ENCODE measurements at places on chromosomes 11 and 22.

DNA sequence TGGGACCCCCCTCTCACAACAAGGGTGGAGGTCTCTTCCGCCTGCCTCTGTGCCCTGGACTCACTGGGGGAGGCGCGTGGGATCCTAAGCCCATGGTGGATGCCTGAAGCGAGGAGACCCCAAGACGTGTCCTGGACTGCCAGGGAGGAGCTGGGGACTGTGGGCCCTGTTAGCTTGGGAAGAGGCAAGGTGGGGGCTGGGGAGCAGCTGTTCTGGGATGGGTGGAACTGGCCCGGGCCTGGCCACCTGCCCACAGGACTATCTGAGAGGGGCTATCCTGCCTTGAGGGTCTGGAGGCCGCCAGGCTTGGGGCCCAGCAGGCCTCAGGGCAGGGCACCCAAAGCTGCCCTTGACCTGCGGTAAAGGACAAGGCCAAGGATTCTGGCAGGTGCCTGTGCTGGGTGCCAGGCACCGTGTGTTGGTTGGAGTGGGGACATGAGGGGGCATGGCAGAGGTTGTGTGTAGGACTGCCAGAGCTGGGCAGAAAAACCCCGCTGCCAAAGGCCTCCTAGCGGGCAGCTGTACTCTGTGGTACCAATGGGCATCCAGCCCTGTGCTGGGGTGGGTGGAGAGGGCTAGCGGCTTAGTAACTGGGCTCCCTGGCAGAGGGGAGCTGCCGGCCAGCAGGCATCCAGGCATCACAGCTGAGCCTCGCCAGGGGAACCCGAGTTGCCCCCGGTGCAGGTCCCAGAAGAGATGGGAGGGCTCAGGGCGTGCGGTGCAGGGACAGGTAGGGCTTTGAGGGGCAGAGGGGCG lies 670 bp downstream of the LSP1 start:
- no peak for DNase-seq

- no peak for DNase-seq
Measured at GRCh38 chr11:69509846-69510390, 28.5 kb downstream of the LINC01488 start.

DNA sequence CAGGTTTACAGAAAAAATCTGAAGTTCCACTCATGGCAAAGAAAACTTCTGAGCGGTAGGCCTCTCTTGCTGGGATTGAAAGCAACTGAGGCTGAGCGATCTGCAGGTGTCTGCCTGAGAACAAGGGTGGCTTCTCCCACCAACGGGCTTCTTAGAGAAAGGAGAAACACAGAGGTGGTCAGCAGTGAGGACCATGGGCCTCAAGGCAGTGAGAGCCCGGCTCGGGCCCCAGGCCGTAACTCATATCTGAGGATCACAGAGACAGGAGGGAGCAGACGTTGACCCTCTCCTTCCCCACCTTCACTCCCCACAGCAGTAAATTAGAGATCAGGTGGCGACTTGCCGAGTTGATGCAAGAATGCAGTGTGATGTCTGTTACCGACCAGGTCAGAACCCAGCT lies 50.9 kb upstream of the RTL6 start:
- no peak for DNase-seq

GRCh38 chr11:111378861-111379601 lies at the start of gene POU2AF1:
Gene POU2AF1, minus strand, starts transcription at chr11:111379275. Its CDS starts 98 bp downstream, at chr11:111379177.
- peak; percentile 47 for DNase-seq

- no peak for DNase-seq
Measured at GRCh38 chr11:34549271-34549670, 35.7 kb upstream of the ELF5 start.

- no peak for DNase-seq
Measured at GRCh38 chr22:26894766-26895485, 237.5 kb downstream of the MIAT start.

GRCh38 chr11:119284344-119285157 lies 32.4 kb downstream of the MCAM start:
- no peak for DNase-seq

DNA sequence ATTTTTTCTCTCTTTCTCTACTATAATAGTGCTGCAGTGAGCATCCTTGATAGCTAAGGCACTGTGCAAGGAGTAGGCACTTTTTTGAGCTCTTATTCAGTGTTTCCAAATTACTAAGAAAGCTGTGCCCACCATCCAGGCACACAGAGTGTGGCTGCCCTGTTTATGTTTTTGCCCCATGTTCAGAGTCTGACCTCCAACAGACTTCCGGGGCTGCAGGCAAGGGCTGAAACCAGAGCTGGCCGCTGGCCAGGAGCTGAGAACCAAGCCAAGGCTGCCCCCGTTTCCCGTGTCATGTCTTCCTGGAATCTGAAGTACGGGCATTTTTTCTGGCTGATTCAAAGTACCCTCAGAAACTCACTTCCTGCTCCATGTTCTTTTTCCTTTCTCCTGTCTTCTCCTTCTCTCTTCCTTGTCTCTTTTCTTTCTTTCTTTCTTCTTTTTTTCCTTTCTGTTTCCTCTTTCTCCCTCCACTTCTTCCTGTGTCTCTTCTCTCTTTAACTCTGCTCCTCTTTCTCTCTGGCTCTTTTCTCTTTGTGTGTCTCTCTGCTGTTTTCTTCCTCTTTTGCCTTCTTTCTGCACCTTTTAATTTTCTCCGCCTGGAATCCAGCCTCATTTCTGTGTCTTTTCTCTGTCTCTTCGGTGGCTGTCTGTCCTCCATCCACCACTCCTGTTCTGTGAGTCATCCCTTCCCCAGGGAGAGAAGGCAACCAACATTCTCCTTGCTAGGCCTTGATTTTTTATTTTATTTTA lies 17.0 kb upstream of the KCTD14 start:
- DNase-seq: no peak

DNA sequence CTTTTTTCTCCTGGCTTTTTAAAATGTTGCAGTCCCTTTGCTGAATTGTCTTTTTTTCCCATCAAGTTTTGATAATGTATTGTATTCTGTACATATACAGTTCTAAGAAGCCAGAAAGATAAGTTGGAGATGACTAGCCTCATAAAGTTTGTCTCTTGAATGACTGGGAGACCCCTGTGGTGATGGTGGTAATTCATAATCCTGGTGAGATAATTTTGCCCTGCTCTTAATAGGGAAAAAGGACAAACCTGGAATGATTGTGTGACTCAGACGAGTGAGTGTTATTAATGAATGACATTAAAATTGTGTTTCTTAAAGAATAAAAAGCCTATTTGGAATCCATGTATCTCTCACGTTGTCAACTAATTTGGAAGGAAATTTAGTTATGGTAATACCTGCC lies 1.2 kb downstream of the HIKESHI start:
- DNase-seq: no peak

GRCh38 chr11:12099132-12099873 lies 11.1 kb upstream of the MICAL2 start:
- DNase-seq: no peak

DNA sequence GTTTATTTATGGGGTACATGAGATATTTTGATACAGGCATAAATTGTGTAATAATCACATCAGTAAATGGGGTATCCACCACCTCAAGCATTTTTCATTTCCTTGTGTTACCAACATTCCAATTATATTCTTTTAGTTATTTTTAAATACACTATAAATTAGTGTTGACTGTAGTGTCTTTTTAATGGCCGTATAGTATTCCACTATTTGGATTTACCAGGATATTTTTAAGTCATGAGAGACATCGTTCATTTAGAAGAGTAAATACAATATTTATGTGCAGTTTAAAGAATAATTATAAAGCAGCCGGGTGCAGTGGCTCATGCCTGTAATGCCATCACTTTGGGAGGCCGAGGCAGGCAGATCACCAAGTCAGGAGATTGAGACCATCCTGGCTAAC lies 6.2 kb upstream of the SPI1 start:
- no peak for DNase-seq

DNA sequence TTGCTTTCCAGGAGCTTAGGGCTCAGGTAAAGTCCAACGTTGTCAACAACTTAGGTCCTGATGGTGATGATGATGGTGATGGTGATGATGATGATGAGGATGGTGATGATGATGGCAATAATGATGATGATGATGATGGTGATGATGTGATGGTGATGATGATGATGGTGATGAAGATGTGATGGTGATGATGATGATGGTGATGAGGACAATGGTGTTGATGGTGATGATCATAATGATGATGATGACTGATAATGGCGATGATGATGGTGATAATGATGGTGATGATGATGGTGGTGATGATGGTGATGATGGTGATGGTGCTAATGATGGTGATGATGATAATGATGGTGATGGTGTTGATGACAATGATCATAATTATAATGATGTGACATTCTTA lies 750.2 kb downstream of the TBC1D22A start:
- no peak for DNase-seq

GRCh38 chr11:15929371-15929901 lies 426.9 kb downstream of the SOX6 start:
- no peak for DNase-seq

DNA sequence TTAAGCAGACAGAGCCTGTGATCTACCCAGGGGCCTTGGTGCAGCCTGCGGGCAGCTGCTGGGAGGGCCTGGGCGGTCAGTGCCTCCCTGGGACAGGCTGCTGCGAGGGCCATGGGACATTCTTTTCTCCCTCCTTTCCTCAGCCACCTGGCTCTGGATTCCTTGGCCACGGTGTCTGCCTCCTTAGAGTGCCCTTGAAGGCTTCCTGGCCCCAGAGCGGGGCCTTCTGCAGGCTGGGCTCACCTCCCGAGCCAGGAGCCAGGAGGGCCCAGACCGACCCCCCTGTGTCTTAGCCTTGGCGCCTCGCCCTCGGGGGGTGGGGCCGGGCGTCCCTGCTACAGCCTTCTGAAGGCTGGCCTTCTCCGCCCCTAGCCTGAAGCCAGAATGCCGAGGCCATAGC lies 231.2 kb downstream of the TBC1D22A start:
- DNase-seq: no peak

GRCh38 chr11:102204174-102204573 lies 93.9 kb downstream of the YAP1 start:
- no peak for DNase-seq

DNA sequence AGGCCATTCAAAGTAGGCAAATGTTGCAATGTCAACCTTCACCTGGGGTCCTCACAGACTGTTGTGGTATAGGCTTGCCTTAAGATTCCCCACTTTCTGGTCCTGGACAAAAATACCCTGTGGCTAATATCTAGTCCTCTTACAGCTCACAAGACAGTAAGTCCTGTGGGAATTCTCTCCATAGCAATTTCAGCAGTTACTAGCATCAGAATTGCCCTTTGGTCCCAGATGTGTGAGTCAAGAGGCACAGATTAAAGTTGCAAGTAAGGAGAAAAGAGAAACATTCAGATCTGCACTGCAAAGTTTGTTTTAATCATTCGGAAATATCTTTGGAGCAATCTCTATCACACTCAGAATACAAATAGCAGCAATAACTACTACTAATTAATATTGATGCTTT lies 420.2 kb downstream of the NTM start:
- DNase-seq: no peak

- DNase-seq: no peak
Measured at GRCh38 chr11:47258317-47258902, 614 bp downstream of the NR1H3 start.

- DNase-seq: no peak
Measured at GRCh38 chr11:16759857-16760508, 21.5 kb downstream of the C11orf58 start.

DNA sequence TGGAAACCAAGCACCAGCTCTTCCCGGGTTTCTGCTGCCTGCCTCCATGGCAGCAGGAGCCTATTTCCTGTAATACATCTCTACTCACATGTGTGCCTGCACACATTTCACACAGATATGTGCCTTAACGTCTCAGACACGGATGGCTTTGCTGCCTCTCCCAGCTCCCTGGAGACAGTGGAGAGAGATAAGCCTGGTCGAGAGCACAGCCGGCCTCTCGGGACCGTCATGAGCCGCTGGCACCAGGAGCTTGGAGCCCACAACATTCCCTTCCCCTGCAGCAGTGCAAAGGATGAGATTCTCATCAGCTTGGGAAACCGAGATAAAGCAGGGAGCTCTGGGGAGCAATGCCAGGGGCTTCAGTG lies 587.7 kb downstream of the BRD1 start:
- DNase-seq: no peak

DNA sequence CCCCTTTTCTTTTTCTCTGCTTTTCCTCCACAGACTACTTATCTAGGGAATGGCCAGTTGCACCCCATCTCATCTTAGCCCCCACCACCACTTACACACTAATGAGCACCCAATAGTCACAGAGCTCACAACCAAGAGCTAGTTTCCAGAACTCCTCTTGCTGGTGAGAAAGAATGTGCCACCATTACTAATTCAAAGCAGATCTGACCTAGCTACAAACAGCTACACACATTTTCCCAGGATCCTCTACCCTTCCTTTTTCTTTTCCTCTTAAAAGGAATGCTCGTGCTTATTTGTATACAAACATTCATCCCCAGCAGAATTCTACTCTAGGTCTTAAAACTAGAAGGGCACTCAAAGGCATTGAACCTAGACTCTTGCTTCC lies 136.8 kb downstream of the CD44 start:
- DNase-seq: no peak

GRCh38 chr11:69449320-69450063 lies 32.0 kb upstream of the LINC01488 start:
- no peak for DNase-seq

- DNase-seq: no peak
Measured at GRCh38 chr11:12922980-12923507, 86.1 kb upstream of the RASSF10 start.

DNA sequence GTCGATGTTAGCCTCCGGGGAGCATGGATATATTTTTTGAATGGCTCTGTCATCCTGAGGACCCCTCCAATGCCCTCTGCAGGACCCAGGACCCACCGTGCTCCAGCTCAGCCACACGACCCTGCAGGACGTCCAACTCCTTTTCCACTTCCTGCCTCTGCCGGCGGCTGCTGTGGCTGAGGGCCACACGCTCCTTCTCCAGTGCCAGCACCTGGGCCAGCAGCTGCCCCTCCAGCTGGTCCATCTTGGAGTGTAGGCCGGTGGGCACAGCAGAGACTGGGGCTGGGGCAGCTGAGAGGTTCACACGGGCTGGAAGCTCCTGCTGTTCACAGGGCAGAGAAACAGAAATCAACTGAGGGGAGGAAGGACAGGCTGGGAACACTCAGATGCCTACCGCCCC lies 15.6 kb downstream of the NPTXR start:
- no peak for DNase-seq

DNA sequence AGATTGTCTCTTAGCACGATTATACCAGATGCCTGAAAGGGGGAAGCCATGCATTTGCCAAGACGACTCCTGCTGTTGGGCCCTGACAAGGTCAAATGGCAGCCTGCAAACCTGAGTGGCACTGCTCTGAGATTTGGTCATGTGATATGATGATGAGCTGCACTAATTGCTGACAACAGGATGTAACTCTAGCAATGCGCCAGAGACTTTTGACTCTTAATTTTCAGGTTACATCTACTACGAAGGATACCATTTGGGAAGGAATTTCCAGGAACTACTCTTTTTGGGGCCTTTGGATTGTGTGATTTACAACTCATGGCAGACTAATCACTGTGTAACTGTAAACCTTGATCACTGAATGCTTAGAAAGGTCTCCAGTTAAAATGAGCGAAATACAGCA lies 13.1 kb downstream of the TREH start:
- DNase-seq: no peak

GRCh38 chr11:47373876-47374719 lies 4.2 kb downstream of the SPI1 start:
- DNase-seq: peak; percentile 35
